HCT116 (cell line): ENCODE measurements at places on chromosomes 2 and 18. TPM values are rescaled to one million over a fixed set of nuclear protein-coding genes. Genes with fewer than 3 reads are reported as not detected.

DNA sequence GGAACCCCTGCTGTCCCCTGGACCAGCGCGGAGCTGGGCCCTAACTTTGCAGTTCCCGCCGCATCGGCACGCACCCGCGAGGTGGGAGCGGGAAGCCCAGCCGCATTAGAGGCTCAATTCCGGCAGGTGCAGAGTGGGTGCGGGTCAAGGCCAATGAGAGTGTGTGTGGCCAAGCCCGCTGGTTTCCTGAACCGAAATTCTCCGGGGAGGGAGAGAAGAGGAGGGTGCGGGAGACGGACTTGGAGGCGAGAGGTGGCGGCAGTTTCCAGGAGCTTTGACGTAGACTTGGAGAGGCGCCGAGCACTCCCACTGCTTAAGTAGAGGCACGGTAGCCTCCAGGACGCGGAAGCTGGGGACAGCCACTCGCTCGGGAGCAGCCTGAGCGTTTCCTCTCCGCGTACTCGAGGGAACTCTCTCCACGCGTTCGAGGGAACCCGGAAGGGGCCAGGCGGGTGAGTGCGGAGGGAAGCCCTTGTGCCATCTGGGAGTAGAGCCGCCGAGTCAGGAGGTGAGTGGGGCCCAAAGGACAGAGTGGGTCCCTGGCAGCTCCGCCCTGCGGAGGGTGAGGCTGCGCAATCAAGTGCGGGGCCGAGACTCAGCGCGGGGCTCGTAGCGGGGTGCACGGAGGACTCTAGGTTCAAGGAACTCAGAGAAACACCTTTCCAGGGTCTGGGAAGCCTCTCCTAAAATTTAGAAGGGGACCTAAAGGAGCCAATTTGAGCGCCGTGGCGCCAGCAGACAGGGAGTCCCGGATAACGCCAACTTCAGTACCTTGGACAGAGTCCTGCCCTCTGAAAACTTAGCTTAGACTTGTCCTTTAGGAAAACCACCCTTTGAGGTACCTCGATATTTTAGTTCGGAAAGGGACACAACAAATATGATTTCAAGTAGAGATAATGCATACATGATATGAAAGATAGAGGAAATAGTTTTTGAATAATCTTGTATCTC is at the start of gene FAM237A:
Gene FAM237A, plus strand, starts transcription at position 413 of the 951 bp plus-strand sequence. CDS start 1,750 bp downstream, outside the sequence.
- peak; percentile 4 for DNase-seq
- no peaks in the 10 kb centered on the region for H3K4me1 ChIP-seq
- no peaks in the 10 kb centered on the region for H3K36me3 ChIP-seq
- H3K27me3 ChIP-seq: no peaks in the 10 kb centered on the region
- H3K27ac ChIP-seq: no peak within 1 kb of the TSS

DNA sequence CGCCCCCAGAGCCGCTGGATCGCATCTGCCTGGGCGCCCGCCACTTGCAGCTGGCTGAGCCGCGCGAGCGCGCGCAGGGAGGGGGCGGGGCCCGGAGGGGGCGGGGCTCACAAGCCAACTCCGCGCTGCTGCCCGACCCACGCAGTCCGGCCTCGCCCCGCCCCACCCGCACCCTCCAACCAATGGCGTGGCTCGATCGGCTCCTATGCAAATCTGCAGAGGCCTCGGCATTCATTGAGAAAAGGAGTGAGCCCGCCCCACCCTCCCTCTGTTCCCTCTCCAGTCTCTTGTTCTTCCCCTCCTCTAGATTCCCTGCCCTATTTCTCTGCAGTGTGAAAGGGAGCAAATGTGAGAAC is at the start of gene ALK:
Gene ALK, minus strand, starts transcription at position 27 of the 356 bp plus-strand sequence. CDS start 927 bp downstream, outside the sequence.
- no peak within 1 kb of the TSS for H3K27ac ChIP-seq
- DNase-seq: no peak
- H3K4me3 ChIP-seq: no peak within 1 kb of the TSS
- no peaks in the 10 kb centered on the region for H3K4me1 ChIP-seq
- no peaks in the 10 kb centered on the region for H3K36me3 ChIP-seq
- H3K27me3 ChIP-seq: peaks cover 29% of the 10 kb centered on the region

Gene GYPC
- total RNA-seq: 0.66 TPM

Gene LRRC30
- total RNA-seq: not detected

Gene RGPD3
- total RNA-seq: 0.15 TPM
